Hair follicular keratinocyte (primary cell): ENCODE measurements at places on chromosomes 1 and 21. TPM values are rescaled to one million over a fixed set of nuclear protein-coding genes. Genes with fewer than 3 reads are reported as not detected.

ITLN2 gene
- not detected in 2 replicates for total RNA-seq

SPRR2F gene
- not detected in 2 replicates for total RNA-seq

ABCA4 gene
- 3.2 and 9.7 TPM in 2 replicates for total RNA-seq

PRKCZ gene
- total RNA-seq: 29.0 and 43.6 TPM in 2 replicates

GPX7 gene
- 6.1 and 7.7 TPM in 2 replicates for total RNA-seq

AGMAT gene
- total RNA-seq: 5.5 and 7.6 TPM in 2 replicates

ITLN1 gene
- not detected in 2 replicates for total RNA-seq

KCNA3 gene
- total RNA-seq: not detected in 2 replicates

DENND2C gene
- total RNA-seq: 6.2 and 9.2 TPM in 2 replicates

SIPA1L2 gene
- 1.6 and 1.9 TPM in 2 replicates for total RNA-seq

TCHH gene
- total RNA-seq: 0.04 TPM in 1 of 2 replicates, not detected in the other

HCRTR1 gene
- not detected in 2 replicates for total RNA-seq

BMP8B gene
- total RNA-seq: 0.04 and 0.08 TPM in 2 replicates

ACOT11 gene
- total RNA-seq: 5.7 and 7.0 TPM in 2 replicates

FAM151A gene
- total RNA-seq: not detected in 2 replicates

LRRC38 gene
- total RNA-seq: not detected in 2 replicates

GADD45A gene
- total RNA-seq: 101 and 170 TPM in 2 replicates

SLC25A34 gene
- total RNA-seq: 0.30 and 1.1 TPM in 2 replicates
